ENCODE measurements at places on chromosomes 6 and 20.

- no peak for DNase-seq
These were observed 36.9 kb upstream of the HLA-C start for GRCh38 chr6:31308845-31309175.

GRCh38 chr6:43897571-43898302 is 127.7 kb downstream of the VEGFA start:
- peak; percentile 57 for DNase-seq

DNA sequence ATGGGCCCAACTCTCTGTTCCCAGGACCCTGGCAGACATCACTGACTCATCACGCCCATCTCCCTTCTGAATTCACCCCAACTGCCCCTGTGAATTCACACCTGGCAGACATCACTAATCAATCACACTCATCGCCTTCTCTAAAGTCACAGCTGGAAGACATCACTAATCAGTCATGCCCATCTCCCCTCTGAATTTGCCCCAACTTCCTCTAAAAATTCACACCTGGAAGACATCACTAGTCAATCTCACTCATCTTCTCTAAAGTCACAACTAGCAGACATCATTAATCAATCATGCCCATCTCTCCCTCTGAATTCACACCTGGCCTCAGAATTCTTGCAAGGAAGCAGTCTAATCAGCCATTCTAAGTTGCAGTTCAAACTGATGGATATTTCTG is 111.1 kb downstream of the FOXA2 start:
- no peak for DNase-seq

DNA sequence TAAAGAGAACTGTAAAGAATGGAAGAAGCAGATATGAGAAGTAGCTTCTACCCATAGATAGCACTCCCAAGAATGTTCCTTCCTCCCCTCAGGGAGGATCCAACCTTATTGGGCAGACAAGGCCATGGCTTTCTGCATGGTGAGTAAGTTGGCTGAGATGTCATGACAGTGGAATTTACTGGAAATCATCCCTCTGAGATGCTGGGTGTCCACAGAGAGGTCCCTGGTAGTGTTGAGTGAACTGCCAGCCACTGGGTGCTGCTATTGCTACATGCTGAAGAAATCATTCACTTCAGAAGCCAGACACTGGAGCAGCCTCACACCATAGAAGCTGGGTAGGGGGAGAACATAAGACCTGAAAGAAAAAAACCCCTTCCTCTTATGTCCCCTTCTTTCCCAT is 46.4 kb upstream of the FERMT1 start:
- DNase-seq = no peak

- no peak for DNase-seq
These were observed 23.1 kb downstream of the LBP start for GRCh38 chr20:38369389-38369788.

- DNase-seq = no peak
These were observed 842.0 kb downstream of the HACE1 start for GRCh38 chr6:104017410-104018381.

GRCh38 chr6:72746276-72746675 is 124.4 kb downstream of the KCNQ5 start:
- DNase-seq = no peak

DNA sequence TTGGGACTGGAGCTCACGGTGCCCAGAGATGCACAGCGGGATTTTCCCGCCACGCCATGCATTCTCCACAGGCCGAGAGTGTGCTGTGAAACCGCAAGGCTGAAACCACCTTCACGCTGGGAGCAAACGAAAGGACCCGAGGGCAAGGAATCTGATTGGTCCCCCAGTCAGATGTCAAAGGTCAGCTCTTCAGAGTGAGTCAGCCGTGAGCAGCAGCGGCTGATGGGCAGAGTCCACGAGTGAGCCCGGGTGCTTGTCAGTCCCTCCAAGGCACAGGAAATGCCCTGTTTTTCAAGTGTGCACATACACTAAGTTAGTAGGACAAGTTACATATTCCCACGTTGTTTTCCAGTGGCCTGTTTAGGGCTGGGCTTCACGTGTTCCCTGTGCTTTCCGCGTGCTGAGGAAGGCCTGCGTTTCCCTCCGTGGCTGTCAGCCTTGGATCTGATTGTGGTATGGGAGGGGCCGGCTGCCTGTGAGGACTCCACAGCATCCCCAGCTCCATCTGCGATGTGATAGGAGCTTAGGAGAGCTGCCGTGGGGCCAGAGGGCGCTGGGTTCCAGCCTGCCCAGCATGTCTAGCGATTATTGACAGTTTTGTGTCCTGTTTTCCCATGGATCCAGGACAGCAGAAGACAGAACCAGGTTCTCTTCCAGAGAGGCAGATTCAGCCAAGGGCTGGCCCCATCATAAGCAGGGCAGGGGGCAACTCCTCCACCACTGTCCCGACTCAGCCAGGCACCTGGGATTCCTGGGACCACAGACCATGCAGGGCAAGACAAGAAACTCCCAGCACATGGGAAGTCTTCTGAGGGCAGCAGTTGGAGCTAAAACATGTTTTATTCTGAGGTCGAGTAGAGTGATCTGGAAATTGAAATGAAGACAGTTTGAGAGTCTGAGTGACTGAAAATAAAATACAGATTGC is 38.2 kb upstream of the FRMD1 start:
- DNase-seq = no peak

DNA sequence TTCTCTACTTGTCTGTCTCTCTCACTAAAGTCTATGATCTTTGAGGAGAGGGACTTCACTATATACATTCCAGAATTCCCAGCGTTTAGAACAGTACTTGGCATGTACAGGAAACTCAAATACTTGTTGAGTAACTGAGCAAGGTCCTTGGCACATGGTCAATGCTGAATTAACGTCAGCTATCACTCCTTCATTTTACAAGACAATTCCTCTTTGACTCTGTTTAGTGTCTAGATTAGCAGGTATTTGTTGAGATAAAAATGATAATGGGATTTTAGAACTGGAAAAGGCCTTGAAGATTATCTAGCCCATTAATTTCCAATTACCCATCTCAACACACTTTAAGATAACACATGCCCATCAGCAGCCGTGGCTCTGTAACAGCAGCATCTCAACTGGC is 6.6 kb upstream of the GUCA1B start:
- DNase-seq = no peak

DNA sequence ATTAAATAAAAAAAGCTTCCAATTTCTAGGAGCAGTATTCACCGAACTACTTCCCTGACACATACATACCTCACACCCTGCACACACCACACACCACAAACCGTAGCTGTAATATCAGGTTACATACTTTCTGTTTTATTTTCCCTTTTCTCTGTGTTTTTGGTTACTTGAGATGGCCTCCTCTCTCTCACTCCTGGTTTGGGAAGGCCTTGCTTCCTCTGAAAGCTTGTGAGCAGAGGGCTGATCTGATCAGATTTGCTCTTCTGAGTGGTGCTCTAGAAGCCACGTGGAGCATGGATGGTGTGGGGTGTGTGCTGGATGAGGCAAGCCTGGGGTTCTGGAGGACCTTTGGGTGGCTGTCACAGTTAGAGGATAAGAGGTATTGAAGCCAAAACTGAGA is 20.9 kb downstream of the UTRN start:
- DNase-seq = no peak

DNA sequence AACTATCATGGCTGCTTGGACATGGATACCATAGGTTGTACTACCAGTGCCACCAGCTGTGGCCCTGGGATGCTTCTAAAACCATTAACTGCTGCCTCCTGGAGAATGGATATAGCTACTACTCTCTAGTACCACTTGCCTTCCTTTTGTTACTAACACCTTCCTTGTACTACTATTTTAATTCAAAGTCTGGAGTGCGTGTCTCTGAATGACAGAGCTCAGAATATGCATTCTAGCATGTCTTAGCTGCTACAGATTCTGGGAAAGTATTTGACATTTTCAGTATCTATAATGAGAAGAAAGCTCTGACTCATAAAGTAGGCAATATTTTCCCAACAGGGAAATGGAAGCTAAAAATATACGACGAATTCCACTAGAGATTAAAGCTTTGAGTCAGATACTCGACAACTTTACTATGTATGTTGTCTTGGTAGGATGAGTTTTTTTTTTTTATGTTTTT is 112.3 kb downstream of the PFDN4 start:
- no peak for DNase-seq

GRCh38 chr6:26473429-26473757 is 15.6 kb downstream of the BTN2A1 start:
- DNase-seq = no peak

DNA sequence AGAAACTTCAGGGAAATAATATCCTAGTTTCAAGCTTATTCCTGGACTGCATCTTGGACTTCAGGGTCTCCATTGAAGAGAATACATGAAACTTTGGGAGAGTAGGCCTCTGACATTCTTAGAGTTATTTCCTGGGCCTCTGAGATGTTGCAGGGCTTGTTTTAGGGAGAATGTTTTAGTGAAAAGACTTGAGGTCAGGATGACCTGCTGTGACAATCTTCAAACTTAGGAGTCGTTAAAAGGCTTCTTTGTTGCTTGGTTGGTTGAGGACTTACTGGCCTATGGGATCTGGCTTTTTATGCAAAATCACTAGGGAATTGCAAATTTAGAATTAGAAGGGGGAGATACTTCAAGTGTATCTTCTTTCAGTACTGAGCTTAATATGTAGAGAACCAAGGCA is 613.2 kb upstream of the FLRT3 start:
- DNase-seq = no peak

GRCh38 chr6:123564361-123564760 is 72.4 kb downstream of the TRDN start:
- DNase-seq = peak; percentile 22

GRCh38 chr20:1651268-1652058 is 6.1 kb downstream of the SIRPG start:
- DNase-seq = no peak

GRCh38 chr6:122713138-122713537 is 66.4 kb upstream of the FABP7 start:
- DNase-seq = no peak

GRCh38 chr6:134551245-134551960 is 233.5 kb upstream of the SGK1 start:
- DNase-seq = no peak

GRCh38 chr6:139325686-139326085 is 33.9 kb upstream of the TXLNB start:
- no peak for DNase-seq

- DNase-seq = peak; percentile 81
These were observed 111.3 kb upstream of the MLN start for GRCh38 chr6:33915134-33915533.

Measured in tongue (tissue), 3 donors.